Gastrocnemius medialis (tissue), 4 donors: ENCODE measurements at places on chromosomes 13 and 19. TPM values are rescaled to one million over a fixed set of nuclear protein-coding genes. Genes with fewer than 3 reads are reported as not detected.

- no peaks in the 10 kb centered on the region for H3K27me3 ChIP-seq
- no peak overlapping the region for H3K27ac ChIP-seq
- H3K36me3 ChIP-seq = peaks cover 41% of the 10 kb centered on the region
- no peak for DNase-seq
These were observed 10.1 kb downstream of the COPE start for GRCh38 chr19:18908917-18909619.

GRCh38 chr19:5585461-5586299 is 17.9 kb upstream of the TINCR start:
- no peak overlapping the region for H3K4me3 ChIP-seq
- H3K27ac ChIP-seq = peak overlapping the region; percentile 73
- peaks cover 14% of the 10 kb centered on the region for H3K4me1 ChIP-seq
- H3K27me3 ChIP-seq = no peaks in the 10 kb centered on the region

- no peaks in the 10 kb centered on the region for H3K36me3 ChIP-seq
- H3K27ac ChIP-seq = peak overlapping the region; percentile 87
- no peaks in the 10 kb centered on the region for H3K27me3 ChIP-seq
These were observed 62.4 kb downstream of the SERP2 start for GRCh38 chr13:44435919-44436510.

GRCh38 chr13:74466020-74466419 is 331.8 kb upstream of the KLF12 start:
- H3K27ac ChIP-seq = no peak overlapping the region
- H3K4me1 ChIP-seq = no peaks in the 10 kb centered on the region
- H3K4me3 ChIP-seq = no peak overlapping the region
- H3K27me3 ChIP-seq = no peaks in the 10 kb centered on the region
- no peak for DNase-seq

DNA sequence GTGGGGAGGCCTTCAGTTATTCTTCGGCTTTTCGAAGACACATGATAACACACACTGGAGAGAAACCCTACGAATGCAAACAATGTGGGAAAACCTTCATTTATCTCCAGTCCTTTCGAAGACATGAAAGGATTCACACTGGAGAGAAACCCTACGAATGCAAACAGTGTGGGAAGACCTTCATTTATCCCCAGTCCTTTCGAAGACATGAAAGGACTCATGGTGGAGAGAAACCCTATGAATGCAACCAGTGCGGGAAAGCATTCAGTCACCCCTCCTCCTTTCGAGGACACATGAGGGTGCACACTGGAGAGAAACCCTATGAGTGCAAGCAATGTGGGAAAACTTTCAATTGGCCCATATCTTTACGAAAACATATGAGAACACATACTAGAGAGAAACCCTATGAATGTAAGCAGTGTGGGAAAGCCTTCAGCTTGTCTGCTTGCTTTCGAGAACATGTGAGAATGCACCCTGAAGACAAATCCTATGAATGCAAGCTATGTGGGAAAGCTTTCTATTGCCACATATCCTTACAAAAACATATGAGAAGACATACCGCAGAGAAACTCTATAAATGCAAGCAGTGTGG is 11.8 kb downstream of the ZNF555 start:
- H3K27ac ChIP-seq = no peak overlapping the region
- no peak for DNase-seq
- no peak overlapping the region for H3K4me3 ChIP-seq
- no peaks in the 10 kb centered on the region for H3K27me3 ChIP-seq

GRCh38 chr13:111904701-111905608 is 162.0 kb upstream of the SOX1 start:
- H3K27me3 ChIP-seq = no peaks in the 10 kb centered on the region
- no peak overlapping the region for H3K4me3 ChIP-seq
- DNase-seq = no peak
- no peak overlapping the region for H3K27ac ChIP-seq
- H3K4me1 ChIP-seq = no peaks in the 10 kb centered on the region

Gene ATP4B
- total RNA-seq = not detected

Gene NCAN
- total RNA-seq = not detected

Gene ZNF730
- total RNA-seq = not detected

Gene IGFL2
- not detected for total RNA-seq
